ENCODE measurements at places on chromosomes 7 and 10. TPM values are rescaled to one million over a fixed set of nuclear protein-coding genes. Genes with fewer than 3 reads are reported as not detected.

The CPA4 gene
- not detected for total RNA-seq

The GFRA1 gene
- total RNA-seq = 0.20 TPM

The AUTS2 gene
- total RNA-seq = 2.2 TPM

The CPVL gene
- not detected for total RNA-seq

The ESYT2 gene
- 73.3 TPM for total RNA-seq

The BRAT1 gene
- 26.5 TPM for total RNA-seq

The ITGB8 gene
- 0.02 TPM for total RNA-seq

DNA sequence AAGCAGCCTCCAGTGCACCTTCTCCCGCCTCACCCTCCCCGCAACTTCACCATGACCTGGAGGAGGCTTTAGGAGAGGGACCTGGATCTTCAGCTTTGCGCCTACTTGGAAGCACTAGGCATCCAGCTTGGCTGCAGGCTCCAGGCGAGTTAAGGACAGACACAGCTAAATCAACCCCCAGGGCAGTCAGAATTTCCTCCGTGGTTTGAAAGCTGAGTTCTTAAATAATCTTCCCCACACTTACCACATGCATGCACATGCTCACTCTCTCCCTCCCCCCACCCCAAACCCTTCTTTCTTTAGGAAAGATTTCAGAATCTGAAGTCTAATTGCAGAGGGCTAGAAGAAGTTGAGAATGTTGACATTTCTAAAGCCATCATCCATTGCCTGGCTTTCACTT is 36.7 kb upstream of the LRRC4 start:
- DNase-seq = no peak

DNA sequence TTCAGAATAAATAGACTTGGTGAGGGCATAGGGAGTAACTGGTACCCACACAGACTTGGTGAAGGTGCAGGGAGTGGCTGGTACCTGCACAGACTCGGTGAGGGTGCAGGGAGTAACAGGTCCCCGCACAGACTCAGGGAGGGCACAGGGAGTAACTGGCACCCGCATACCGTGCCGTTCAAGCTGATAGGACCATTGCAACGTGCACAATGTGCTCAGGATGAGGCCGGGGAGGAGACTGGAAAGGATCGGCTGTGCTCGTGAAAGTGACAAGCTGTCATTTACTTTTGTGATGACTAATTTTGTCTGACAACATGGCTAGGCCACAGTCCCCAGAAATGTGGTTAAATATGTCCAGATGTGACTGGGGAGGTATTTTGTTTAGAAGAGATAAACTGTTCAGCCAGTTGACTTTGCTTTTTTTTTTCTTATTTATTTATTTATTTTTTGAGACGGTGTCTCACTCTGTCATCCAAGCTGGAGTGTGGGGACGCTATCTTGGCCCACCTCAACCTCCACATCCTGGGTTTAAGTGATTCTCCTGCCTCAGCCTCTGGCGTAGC is 76.2 kb upstream of the NMT2 start:
- no peak for DNase-seq

- no peak for DNase-seq
These were observed 3.9 kb downstream of the RGR start for GRCh38 chr10:84248794-84249193.

DNA sequence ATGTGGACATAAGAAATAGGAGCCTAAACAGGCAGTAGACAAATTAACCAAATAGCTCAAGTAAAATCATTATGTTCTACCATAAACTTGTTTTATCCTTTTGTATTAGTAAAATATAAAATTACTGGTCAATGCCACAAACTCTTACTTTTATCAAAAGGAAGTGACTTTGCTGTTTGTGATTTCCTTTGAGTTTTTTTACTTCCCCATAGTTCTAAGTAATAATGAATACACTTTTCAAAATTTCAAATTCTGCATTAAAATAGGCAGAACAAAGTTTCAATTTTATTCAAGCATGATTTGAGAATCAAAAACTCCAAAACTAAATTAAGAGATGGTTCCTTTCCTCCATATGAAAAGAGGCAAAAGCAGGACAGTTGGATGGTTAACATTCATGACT is 139.7 kb upstream of the ABCB5 start:
- DNase-seq = no peak

DNA sequence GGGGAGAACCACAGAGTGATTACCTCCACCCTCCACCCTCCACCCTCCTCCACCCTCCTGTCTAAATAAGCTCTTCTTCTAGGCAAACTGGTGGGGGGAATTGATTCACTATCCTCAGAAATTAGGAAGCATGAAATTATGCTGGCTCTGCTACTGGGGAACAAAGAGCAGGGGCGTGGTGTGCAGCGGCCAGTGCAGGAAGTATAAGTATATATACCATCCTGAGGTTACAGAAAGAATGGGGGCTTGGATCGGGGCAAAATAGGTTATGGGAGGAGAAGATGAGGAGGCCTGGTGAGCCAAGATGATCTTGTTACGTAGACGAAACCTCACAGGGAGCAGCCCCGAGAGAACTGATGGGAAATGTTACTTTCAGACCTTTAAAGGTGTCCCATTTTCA is 49.1 kb downstream of the SYPL1 start:
- DNase-seq = no peak

GRCh38 chr7:10104292-10104691 is 869.4 kb upstream of the PHF14 start:
- no peak for DNase-seq

- DNase-seq = no peak
These were observed 3.3 kb downstream of the ETV1 start for GRCh38 chr7:13986208-13986607.

GRCh38 chr7:40221836-40222235 is 87.0 kb downstream of the SUGCT start:
- no peak for DNase-seq

DNA sequence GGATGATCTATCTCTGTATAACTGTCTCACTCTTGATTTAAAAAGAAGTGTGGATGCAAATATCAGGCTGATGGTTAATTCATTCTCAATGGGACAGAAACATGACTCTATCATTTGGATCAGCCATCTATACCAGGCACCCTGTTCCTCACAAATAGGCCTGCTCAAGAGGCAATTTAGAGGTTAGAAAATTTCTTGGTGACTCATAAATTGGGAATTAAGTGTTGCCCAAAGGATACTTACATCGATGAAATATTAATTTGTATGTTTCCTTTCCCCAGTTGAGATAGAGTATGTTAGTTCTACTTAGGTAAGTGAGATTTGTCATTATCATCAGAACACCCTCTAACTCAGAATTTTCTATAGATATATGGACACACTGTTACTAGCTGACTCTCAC is 57.7 kb downstream of the PRSS58 start:
- DNase-seq = no peak

GRCh38 chr10:129742742-129743550 is 221.1 kb downstream of the EBF3 start:
- no peak for DNase-seq

DNA sequence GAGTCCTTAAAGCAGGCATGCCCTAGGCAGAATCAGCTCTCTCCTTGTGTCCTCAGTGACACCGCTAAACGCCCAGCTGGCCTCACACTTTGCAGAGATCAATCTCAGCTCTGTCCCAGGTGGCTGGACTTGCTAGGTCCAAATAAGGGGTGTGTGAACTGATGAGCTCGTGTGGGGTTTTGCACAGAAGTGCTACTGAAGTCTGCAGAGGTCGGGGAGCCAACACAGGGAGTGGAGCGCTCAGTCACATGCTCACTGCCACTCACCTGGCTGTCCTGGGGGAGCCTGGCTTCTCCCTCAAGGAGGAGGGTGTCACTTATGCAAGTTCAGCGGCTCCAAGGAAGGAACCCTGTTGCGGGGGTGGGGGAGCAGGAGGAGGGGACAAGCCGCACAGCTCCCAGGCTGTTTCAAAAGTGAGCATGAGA is 2.0 kb downstream of the ELN start:
- DNase-seq = no peak

DNA sequence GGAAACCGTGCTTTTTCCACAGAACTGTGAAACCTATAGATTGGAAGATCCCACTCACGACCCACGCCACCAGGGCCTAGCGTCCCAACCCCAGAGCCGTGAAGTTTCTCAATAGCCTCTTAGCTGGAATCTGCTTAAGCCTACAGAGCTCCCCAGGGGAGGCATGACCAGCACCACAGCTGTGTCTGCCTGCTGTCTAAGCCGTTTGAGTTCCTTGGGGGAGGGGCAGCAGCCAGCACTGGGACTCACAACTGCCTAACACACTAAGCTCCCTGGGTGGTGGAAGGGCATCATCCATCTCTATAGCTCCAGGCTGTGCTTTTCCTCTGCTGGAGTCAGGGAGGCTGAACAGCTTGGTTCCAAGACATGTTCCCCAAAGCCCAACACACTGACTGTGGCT is 26.0 kb upstream of the TMEM140 start:
- no peak for DNase-seq

GRCh38 chr10:125368146-125368545 is 207.8 kb upstream of the CTBP2 start:
- no peak for DNase-seq

DNA sequence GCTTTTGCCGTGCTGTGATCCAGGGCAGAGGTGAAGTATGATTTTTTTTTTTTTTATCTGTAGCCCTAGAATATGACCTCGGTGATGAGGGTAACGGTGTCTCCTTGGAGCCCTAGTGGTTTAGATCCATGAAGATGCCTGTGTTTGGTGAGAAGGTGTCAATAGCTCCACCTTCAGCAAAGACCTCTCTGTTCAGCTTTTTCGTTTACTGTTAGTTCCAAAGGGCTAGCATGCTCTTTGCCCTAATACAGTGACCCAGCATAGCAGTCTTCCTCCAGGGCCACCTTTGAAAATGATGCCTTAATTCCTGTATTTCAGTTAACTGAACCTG is 746 bp upstream of the MRPS16 start:
- DNase-seq = no peak
